Activated CD4-positive, alpha-beta T cell treated with anti-CD3 and anti-CD28 coated beads, Interleukin-2, amount 10 ng/mL, durations not matched to agents 24 days and 14 days (primary cell): ENCODE measurements at places on chromosomes 11 and 22. TPM values are rescaled to one million over a fixed set of nuclear protein-coding genes. Genes with fewer than 3 reads are reported as not detected.

- H3K4me1 ChIP-seq, result no peaks in the 10 kb centered on the region
- H3K27me3 ChIP-seq, result peaks cover 28% of the 10 kb centered on the region
- DNase-seq, result no peak
- no peak overlapping the region for H3K27ac ChIP-seq
- H3K36me3 ChIP-seq, result no peaks in the 10 kb centered on the region
- no peak overlapping the region for H3K4me3 ChIP-seq
Measured at GRCh38 chr22:36563001-36563400, 34.0 kb upstream of the EIF3D start.

DNA sequence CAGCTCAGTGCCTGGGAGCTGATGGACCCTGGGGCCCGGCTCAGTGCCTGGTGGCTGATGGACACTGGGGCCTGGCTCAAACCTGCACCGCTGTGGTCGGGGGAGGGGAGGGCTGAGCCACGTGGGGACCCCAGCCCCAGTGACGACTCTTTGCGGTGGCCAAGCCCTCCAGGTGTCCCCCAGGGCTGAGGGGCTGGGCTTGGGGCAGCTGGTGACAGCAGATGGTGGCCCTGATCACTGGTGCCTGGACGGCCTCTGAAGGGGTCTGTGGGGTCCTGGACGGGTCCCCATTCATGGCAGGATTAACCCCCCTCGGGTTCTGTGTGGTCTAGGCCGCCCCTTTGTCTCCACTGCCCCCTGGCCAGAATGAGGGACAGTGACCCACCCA is 3.4 kb upstream of the MUC5B start:
- no peaks in the 10 kb centered on the region for H3K27me3 ChIP-seq
- no peak overlapping the region for H3K27ac ChIP-seq
- no peak for DNase-seq
- no peaks in the 10 kb centered on the region for H3K4me1 ChIP-seq
- no peak overlapping the region for H3K4me3 ChIP-seq

GRCh38 chr22:45615364-45615763 is 56.3 kb upstream of the ATXN10 start:
- no peak overlapping the region for H3K27ac ChIP-seq
- DNase-seq, result no peak
- no peaks in the 10 kb centered on the region for H3K36me3 ChIP-seq
- no peak overlapping the region for H3K4me3 ChIP-seq

- peaks cover 33% of the 10 kb centered on the region for H3K36me3 ChIP-seq
- DNase-seq, result no peak
- H3K4me1 ChIP-seq, result peaks cover 45% of the 10 kb centered on the region
- peak overlapping the region; percentile 54 for H3K27ac ChIP-seq
Measured at GRCh38 chr22:20520093-20520511, 12.7 kb downstream of the MED15 start.

Gene MMP27
- total RNA-seq, result not detected in 2 replicates
